ENCODE measurements at places on chromosomes 5 and 9.

- no peak for DNase-seq
These were observed 285.8 kb upstream of the MEF2C start for GRCh38 chr5:89168766-89169165.

DNA sequence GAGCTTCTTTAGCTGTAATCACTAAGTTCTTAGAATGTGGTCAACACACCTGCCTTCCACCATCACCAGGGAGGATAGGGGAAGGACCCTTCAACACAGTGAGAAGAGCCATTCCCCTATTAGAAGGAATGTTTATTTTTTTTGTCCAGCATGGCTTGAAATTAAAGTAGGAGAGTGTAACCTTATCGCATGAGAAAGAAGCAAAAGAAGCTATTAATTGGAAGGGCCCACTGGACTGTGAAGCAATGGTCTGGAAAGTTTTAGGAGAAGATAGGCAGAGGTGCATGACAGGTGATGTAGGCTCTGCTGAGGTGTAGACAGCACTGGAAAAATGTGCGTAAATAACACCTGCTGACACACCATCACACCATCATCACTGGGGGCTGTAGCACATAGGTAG, 1526.0 kb downstream of the MAT2B start:
- no peak for DNase-seq

GRCh38 chr9:85020791-85021190, 351.3 kb downstream of the NTRK2 start:
- no peak for DNase-seq

DNA sequence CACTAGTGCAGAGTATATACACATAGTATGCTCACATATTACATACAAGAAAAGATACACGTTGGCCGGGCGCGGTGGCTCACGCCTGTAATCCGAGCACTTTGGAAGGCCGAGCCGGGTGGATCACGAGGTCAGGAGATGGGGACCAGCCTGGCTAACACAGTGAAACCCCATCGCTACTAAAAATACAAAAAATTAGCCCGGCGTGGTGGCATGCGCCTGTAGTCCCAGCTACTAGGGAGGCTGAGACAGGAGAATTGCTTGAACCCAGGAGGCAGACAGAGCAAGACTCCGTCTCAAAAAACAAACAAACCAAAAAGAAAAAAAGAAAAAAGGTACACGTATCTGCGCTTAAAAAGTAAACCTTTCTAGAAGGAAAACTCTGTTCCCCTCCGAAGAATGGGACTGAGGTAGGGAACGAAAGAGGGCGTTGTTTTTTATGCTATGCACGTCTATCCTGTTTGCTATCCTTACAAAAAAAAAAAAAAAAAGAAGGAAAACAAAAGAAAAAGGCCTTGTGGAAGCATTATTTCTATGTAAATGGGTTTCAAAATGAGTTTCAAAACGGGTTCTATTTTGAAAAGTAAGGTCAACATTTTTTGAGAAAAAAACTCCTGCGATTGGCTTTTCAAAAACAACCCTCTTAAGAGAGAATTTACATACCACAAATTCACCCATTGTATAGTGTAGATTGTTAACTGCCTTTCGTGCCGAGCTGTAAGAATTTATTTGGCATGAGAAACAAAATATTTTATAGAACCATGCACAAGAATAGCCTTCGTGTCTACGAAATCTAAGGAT, 1.2 kb downstream of the AK3 start:
- DNase-seq = peak; percentile 64

GRCh38 chr5:149367249-149367971, 9.6 kb downstream of the PCYOX1L start:
- DNase-seq = peak; percentile 73

GRCh38 chr9:15622318-15622971, 69.6 kb downstream of the CCDC171 start:
- no peak for DNase-seq

DNA sequence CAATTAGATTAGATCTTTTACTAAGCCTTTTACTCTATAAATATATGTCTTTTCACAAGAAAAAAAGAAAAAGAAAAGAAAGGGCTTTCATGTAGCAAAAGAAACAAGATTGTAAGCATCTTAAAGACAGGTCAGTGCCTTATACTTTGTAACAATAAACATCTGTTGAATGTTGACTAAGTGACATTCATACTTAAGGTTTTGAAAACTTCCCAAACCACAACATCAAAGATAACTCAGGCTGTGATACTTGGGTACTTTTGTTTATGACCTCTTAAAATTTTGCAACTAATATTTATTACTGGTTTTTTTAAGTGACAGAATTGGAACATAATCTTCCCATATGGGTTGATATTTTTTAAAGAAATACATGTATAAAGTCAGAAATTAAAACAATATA, 7.4 kb downstream of the GRAMD2B start:
- DNase-seq = no peak

DNA sequence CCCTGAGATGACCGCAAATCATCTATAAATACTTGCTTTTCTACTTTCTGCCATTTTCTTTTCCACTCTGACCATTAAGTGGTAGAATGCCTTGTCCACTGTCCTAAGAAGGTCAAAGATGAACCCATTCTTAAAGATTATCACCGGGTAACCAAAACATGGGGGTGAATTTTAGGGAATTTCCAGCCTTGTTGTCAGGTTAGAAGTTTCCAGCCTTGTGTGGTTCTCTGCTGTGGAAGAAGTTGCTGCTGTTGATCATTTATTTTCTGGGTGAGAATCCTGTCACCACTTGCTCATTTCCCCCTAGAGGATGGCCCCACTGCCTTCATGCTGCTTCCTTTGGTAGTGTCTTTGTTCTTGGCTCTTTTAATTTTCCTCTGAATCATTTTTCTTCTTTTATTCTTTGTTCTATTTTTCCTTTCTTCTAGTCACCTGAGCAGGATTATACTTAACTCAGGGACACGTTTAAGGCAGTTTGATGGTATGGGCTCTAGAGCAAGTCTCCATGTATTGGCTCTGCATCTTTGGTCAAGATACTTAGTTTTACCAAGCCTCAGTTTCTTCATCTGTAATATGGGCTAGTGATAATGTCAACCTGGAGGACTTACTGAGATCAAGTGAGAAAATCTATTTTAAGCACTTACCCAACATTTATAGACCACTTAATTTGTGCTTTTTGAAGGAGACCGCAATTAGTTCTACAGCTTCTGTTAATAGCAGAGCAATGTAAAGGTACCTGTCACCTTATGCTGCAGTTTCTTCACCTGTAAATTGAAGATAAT, 266.2 kb downstream of the ARHGAP26 start:
- DNase-seq = no peak

- peak; percentile 73 for DNase-seq
These were observed 73.8 kb downstream of the DAB2IP start for GRCh38 chr9:121725008-121725775.

GRCh38 chr9:83456226-83456625, 82.0 kb downstream of the FRMD3 start:
- no peak for DNase-seq

DNA sequence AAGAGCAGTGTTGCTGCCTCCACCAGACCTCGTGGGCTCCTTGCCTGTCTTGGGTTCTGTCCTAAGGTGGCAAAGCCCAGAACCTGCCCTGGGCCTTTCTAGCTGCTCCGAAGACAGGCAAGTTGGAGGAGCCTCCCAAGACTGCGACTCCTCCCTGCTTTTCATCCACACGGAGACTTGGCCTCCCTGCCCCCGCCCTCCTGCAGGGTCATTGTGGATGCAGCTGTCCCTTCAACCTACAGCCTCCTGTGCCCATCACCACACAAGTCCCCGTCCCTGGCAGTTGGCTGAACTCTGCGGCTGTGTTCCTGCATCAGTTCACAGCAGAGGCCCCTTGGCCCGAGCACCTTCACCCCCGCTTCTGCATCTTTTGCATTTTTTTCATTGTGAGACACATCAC, 59.2 kb downstream of the WNK2 start:
- no peak for DNase-seq

- no peak for DNase-seq
These were observed 41.8 kb upstream of the GABBR2 start for GRCh38 chr9:98750364-98751060.

GRCh38 chr5:68347536-68347935, 132.0 kb downstream of the PIK3R1 start:
- DNase-seq = no peak

DNA sequence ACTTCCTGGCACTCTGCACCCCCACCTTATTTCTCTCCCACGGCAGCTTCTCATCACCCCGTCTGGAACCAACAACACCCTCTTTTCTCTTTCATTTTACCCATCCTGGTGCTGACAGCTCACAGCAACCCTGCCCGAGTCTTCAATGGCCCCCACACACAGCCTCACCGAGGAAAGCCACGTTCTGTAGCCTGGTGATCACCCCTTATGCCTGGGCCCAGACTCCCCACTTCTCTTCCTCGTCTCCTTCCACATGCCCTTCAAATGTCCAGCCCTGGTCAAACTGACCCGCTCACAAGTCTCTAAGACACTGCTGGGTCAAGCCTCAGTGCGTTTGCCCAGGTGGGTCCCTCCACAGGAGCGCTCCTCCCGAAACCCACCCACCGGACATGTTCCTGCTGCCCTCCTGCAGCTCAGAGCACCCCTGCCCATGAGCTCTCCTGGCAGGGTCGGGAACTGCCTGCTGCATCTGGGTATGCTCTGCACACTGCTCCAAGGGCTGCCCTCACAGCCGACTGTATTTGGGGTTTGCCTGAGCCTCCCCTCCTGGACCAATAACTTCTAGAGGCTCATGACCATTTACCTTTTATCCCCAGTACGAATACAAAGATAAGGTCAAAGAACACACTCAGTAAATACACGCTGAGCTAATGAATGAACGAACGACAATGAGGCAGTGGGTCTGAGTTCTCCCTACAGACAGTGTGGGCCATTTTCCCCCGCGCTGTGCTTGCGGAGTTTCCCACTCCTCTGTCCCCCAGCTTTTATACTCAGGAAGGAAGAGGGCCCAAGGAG, 154.7 kb upstream of the PHYKPL start:
- DNase-seq = no peak

DNA sequence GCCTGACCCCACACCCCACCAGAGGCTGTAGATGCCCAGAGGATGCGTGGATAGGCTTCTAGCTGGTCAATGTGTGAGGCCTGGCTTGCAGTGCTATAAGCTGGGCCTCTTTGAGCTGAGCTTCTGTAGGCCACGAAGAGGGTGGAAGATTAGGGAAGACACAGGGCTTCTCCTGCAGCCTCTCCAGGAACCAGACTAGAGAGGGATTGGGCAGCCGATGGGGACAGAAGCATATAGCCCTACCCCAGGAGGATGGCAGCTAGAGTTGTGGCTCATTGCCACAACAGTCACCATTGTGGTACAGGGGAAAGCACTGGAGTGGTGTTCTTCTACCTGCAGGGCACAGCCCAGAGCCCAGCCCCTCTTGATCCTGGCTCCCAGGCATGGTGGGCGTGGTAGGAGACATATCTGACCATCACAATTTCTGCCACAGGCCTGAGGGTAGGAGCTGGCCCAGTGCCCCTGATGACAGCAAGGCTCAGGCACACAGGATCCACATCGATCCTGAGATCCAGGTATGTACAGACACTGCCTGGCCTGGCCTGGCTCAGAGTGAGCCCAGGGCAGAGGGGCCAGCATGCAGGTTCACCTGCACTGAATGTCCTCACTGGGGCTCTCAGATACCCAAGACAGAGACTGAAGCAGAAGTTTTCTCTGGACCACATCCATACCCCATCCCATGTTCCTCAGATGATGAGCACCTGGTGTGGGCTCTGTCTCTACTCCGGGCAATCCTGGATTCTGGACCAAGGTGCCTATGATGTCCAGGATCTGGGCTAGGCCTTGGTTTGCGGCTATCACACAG, 8.7 kb downstream of the PDLIM4 start:
- no peak for DNase-seq

GRCh38 chr9:136244122-136244968, 1.3 kb downstream of the QSOX2 start:
- no peak for DNase-seq

GRCh38 chr9:89174291-89174690, 4.3 kb downstream of the SHC3 start:
- DNase-seq = no peak

DNA sequence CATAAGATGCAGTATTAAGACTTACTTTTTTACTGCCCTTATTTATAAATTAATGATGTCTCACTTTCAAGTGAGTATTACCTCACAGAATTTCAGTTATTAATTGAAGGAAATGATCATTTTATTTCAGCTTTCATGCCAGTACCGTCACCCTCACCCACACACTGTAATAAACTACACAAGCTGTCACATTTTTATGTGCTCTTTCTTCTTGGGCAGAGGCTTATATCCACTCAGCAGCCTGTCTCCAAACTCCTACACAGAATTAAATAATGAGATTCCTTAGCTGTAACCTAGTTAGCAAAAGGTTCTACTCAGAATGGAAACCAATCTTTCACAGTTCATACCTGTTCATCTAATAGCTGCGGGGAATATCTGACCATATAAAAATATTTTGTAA, 1915.8 kb upstream of the CDH6 start:
- no peak for DNase-seq

- no peak for DNase-seq
These were observed 133.0 kb upstream of the IQGAP2 start for GRCh38 chr5:76269932-76270610.

Measured in right lobe of liver (tissue), 6 donors.